ENCODE measurements at places on chromosomes 5 and 9.

- peak; percentile 88 for DNase-seq
Observed at GRCh38 chr5:141637123-141637766, 448 bp downstream of the RELL2 start.

GRCh38 chr5:125750147-125750860 lies 672.9 kb upstream of the GRAMD2B start:
- no peak for DNase-seq

DNA sequence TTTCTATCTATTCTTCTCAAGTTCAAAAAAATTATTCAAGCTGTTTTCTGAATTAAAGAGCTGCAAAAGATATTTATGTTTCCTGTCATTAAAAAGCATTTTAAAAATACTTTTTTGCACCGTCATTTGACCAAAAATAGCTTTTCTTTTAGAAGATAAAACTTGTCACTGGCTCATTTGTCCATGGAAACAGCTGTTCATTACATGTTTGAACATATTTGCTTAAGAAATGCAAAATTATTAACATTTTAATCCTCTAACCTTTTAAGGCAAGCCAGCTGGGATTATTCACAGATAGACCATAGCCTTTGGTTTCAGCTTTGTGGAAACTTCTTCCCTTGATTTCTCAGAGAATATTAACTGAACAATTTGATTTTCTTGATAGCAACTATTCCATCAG lies 393.9 kb downstream of the TUSC1 start:
- no peak for DNase-seq

DNA sequence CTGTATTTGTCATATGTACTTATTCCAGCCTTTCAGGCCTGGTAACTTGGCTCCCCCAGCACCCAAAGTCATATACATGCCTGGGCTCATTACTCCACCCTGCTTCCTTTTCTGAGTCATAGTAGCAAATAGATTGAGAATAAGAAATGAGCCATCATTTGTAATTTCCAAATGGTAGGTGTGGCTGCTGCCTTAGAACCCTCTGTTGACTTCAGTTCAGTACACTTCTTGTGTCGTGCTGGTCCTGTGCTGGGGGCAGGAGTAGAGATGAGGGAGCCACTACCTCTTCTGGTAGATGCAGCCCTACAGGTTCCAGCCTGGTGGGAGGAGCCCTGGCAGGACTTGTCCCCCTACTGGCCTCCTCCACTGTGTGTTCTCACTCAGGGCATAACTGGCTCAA lies 11.1 kb downstream of the GM2A start:
- peak; percentile 67 for DNase-seq

GRCh38 chr5:59380350-59380951 lies 513.1 kb downstream of the PDE4D start:
- DNase-seq: no peak

GRCh38 chr5:124297826-124298225 lies 448.6 kb downstream of the ZNF608 start:
- no peak for DNase-seq

Data from lower leg skin (tissue), 4 donors.